Temporal lobe (tissue), 4 donors: ENCODE measurements at places on chromosomes 7 and 10. TPM values are rescaled to one million over a fixed set of nuclear protein-coding genes. Genes with fewer than 3 reads are reported as not detected.

The ANXA8L1 gene
- total RNA-seq, result not detected

The LSM8 gene
- total RNA-seq, result 51.4 TPM

The TMEM229A gene
- 0.74 TPM for total RNA-seq

The FAM180A gene
- not detected for total RNA-seq

The WDFY4 gene
- 0.49 TPM for total RNA-seq
